T follicular helper cell (primary cell): ENCODE measurements at places on chromosomes 11 and 22.

- no peak for DNase-seq
Measured at GRCh38 chr11:126888115-126888712, 112.4 kb downstream of the KIRREL3 start.

DNA sequence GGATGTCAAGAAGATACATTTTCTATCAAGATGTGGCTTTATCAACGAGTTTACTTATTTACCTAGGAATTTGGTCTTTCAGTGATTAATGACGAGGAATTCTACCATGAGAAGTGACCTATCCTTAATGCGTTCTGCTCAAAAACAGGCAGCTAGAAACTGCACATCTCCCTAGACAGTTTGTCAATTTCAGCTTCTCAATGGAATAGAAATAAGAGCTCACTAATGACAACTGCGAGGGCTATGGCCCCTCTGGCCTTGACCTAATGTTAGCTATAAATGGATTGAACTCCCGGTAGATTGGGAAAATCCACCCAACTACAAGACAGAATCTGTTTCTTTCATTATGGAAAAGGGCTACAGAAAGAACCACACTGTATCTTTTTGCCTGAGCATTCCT lies 223.4 kb downstream of the CADM1 start:
- no peak for DNase-seq

DNA sequence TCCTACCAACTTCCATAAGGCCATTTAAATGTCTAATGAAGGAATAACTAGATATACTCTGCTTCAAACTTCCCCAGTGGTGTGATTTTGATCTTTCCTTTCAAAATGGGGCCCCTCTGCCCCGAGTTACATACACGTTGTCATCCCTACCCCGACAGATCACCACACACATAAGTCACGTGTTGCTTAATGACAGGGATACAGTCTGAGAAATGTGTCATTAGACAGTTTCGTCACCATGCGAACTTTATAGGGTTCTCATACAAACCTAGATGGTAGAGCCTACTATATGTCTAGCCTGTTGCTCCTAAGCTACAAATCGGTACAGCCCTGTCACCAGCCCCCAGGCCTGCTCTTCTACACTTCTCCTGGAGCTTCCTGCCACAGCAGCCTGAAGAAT lies 49.8 kb upstream of the SCUBE2 start:
- DNase-seq, result no peak

- no peak for DNase-seq
Measured at GRCh38 chr22:23220485-23221350, 40.4 kb downstream of the BCR start.

GRCh38 chr22:21587803-21588611 lies 20.5 kb downstream of the UBE2L3 start:
- DNase-seq, result no peak

DNA sequence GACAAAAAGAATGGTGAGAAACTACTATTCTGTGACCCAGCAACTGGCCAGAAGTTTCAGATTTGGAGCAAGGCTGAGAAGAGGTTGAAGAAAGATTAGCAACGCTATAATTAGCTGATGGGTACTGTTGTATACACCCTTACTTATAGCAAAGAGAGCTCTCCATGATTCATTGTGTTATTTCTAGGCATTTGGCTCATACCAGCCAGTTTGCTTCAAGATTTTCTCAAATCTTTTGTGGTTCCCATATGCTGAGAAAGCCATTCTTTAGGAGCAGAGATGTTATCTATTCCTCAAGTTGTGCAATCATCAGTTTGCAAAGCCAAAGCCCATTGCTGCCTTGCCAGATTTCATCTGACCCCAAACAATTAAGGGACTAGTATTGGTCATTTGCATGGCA lies 179.4 kb downstream of the ETS1 start:
- no peak for DNase-seq
